ENCODE measurements at places on chromosomes 12 and 14. TPM values are rescaled to one million over a fixed set of nuclear protein-coding genes. Genes with fewer than 3 reads are reported as not detected.

TMEM132C gene
- total RNA-seq, result 4.8 TPM

GRCh38 chr12:131818821-131819585 lies 9.2 kb upstream of the MMP17 start:
- no peak for DNase-seq

- DNase-seq, result no peak
These were observed 88.9 kb upstream of the MED13L start for GRCh38 chr12:116366456-116366776.

DNA sequence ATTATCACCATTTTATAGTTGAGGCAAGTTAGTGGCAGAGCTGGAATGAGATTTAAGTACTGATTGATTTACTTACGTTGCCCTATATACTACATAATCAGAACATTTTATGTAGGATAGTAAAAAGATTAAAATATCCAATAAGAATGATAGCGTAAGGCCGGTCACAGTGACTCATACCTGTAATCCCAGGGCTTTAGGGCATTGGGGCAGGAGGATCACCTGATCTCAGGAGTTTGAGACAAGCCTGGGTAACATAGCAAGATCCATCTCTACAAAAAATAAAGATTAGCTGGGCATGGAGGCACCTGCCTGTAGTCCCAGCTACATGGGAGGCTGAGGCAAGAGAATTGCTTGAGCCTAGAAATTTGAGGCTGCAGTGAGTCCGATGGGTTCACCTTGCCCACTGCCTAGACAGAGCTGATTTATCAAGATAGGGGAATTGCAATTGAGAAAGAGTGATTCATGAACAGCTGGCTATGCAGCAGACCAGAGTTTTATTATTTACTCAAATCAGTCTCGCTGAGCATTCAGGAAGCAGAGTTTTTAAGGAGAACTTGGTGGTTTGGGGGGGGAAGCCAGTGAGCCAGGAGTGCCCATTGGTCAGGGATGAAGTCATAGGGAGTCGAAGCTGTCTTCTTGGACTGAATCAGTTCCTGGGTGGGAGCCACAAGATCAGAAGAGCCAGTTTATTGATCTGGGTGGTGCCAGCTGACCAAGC lies 24.7 kb upstream of the SGPP1 start:
- DNase-seq, result no peak

DNA sequence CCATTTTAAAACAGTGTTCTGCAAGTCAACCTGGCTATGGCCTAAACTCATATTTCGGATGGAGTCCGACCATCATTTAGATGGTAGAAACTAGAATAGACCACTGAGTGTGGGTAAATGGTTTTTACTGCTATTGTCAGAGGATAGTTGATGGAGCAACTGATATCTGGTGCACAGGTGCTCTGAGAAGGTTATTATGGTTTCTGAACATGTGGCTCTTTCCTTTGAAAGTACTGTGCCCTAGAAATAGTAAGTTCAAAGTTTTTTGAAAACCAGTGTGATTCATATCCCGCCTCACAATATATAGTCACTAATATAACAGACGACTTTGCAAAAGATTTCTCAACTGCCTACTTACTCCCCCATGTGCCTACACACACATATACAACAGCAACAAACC lies 64.4 kb upstream of the BTG1 start:
- no peak for DNase-seq

- DNase-seq, result no peak
These were observed 9.1 kb upstream of the TDG start for GRCh38 chr12:103956509-103957027.

DNA sequence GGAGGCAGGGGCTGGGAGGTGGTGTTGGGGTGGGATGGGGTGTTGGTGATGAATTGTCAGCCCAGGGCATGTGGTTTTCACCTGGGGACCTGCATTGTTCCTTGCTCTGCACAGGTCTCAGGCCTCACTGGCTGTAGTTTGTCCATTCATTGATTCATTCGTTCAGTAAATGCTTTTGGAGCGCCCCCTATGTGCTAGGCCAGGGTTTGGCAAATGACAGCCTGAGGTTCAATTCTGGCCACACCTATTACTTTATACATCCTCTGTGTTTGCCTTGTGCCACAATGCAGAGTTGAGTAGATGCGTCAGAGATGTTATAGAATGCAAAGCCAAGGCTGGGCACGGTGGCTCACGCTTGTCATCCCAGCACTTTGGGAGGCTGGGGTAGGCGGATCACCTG lies 4.7 kb downstream of the ADCK1 start:
- no peak for DNase-seq

KCNA5 gene
- 1.7 TPM for total RNA-seq

GRCh38 chr14:34721129-34721528 lies 6.7 kb upstream of the CFL2 start:
- no peak for DNase-seq

DNA sequence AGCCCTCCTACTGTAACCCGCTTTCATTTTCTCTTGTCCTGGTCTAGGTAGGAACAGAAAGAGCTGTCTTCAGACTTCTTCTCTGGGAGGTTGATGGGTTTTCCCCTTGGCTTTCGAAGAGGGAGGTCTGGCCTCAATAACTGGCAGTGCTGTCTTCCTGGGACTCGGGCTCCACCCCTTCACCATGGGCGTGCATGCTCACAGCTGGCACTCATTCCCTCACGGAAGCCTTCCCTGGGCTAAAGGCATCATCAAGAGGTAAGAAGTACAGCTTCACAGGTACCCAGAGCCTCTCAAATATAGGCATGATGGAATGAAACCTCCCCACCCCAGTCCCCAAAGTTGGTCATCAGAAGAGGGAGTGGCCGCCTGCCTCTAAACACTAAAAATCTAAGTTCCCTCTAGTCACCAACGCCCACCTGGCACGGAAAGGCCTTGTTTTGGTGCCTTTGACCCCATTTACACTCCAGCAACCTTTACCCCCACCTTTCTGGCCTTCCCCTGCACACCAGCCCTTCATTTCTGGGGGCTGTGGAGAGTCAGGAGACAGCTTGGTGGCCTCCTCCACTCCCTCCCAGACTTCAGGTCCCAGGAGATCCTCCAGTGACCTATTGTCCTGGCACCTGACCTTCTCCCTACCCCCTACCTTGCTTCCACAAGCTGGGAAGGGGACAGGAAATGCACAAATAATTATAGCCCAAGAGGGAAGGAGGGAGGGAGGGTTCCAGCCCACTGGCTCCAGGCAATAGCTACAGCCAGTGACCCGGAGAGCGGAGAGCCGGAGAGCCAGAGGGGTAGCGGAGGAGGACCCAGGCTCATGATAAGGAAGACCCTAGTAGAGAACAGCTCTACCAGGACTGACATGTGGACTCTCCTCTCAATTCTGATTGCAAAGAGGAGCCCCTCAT lies 2.8 kb downstream of the RAPGEF3 start:
- no peak for DNase-seq

- DNase-seq, result no peak
These were observed 12.5 kb upstream of the CLEC4E start for GRCh38 chr12:8553088-8553627.

GRCh38 chr12:32489070-32489469 lies 89.7 kb downstream of the FGD4 start:
- DNase-seq, result no peak

DNA sequence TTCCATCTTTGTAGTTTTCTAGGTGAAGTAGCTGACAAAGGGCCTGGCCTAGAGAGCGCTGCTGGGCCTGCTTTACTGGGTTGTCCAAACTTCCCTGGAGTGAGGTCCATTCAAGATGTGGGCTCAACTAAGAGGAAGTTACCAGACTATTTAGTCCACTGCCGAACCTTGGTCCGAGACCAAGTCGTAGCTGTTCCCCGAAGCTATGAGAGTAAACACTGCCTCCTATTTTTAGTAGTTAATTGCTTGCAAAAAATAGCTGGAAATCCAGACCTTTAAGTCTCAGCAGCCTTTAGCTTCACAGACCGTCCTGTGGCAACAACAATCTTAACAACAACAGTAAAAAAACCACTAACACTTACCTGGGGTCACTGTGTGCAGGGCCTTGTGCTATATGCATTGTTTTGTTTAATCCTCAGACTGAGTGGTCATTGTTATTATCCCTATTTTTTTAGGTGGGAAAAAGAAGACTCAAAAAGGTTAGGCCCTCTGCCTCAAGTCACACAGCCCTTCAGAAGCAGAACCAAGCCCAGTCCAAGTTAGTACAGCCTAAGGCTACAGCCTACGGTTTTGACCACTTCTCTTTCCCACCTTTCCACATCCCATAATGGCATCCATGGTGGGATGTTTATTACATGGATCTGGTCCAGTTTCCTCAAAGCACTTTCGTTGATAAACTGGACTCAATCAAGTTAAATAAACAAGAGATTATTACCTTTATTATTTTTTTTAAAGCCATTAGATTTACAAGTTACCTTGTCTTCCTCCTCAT lies 30.6 kb downstream of the SOCS2 start:
- no peak for DNase-seq

RNASE4 gene
- 2.2 TPM for total RNA-seq

KRT73 gene
- not detected for total RNA-seq

DNA sequence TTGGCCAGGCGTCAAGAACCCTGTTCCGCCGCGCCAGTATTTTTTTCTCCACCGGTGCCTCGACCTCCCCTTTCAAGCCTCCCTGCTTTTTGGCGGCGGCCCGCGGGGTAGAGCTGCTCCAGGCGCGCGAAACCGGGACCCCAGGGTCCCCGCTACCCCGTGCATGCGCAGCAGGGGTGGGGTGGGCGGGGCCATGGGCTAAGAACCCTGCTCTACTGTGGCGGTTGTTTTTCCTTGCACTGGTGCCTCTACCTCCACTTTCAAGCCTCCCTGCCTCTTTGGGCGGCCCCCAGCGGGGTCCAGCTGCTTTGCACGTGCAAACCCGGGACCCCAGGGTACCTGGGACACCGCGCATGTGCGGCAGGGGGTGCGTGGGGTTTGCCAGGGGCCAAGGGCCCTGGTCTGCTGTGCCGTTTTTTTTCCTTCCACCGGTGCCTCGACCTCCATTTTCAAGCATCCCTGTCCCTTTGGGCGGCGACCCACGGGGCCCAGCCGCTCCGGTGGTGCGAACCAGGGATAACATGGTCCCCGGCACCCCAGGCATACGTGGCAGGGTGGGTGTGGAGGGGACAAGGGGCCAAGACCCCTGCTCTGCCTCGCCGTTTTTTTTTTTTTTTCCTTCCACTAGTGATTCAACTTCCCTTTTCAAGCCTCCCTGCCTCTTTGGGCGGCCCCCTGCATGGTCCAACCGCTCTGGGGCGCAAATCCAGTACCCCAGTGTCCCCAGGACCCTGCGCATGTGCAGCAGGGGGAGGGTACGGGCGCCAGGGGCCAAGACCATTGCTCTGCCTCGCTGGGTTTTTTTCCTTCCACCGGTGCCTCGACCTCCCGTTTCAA lies 326.8 kb downstream of the ALG10 start:
- no peak for DNase-seq

TMEM132D gene
- total RNA-seq, result 4.4 TPM

DNA sequence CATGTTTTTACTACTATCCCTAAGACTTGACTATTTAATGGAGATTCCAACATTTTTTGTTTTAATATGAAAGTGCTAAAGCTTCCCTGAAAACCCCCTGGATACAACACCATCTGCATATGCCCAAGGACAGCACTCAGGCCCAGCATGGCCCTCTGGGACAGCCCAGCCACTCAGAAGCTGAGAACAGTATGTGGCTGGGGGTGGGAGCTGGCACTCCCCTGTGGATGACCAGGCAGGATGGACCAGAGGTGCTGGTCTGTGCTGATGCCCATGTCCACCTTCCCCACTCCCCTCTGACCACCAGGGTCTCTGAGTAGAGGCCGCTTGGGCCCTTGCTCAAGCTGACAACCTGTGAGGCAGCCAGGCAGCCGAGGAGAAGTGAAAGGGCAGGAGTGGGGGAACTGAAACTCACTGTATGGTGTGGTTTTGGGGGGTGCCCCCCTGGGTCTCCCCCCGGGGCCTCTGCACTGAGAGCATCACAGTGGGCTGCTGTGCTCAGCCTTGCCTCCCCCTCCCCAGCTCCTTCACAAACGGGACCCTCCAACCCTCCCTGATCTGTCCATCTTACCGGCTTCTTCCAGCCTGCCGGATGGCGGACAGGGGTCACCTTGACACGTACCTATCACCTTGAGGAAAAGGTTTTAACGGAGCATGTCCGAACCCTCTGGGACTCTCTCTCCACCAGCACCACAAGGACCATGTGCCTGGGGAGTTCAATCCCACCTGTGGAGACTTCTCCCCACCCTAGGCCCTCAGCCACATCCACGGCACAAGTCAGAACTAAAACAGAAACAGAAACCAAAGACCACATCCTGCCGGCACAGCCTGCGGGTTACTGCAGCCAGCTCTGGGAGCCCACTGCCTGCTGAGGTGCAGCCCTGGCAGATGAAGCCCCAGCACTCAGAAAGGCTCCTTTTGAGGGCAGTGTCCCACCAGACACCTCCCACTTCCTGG lies at the start of gene TMEM229B:
TMEM229B (minus strand) TSS at position 785 of the 957 bp plus-strand sequence. CDS start 14,798 bp downstream, outside the sequence.
- no peak for DNase-seq

DNA sequence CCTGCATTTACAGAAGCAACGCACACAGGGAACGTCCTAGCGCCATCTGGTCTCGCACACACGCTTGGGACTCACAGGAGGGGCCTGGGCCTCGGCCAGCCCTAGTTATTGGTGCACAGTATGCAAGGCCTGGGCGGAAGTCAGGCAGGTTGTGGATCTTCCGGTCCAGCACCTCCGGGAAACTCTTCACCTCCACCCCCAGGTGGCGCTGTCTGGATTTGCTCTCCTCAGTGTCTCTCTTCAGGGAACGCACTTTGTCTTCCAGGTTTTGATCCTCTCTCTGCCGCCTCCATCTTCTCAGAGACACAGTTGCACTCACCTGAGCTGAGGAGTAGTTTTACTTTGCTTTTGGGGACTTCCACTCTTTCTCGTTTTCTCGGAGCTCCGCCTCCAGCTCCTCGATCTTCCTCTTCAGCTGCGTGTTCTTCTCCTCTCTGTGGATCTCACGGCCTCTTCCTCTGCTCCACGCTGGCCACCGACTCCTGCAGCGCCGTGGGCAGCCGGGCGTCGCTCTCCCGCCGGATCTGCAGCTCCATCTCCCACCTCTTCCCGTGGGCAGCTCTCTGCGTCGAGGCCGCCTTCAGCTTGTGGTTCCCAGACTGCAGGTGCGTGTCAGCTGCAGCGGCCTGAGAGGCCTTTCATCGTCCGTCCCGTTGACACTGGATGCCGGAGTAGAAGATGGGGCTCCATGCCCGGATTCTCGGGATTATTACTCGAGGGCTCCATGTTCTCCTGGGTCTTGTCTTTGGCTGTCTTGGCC lies 933.8 kb downstream of the TMEM121 start:
- DNase-seq, result no peak

GRCh38 chr12:75648856-75649255 lies 137.4 kb upstream of the KRR1 start:
- DNase-seq, result no peak

- DNase-seq, result no peak
These were observed 66.7 kb upstream of the AP4S1 start for GRCh38 chr14:30958555-30959407.

DNA sequence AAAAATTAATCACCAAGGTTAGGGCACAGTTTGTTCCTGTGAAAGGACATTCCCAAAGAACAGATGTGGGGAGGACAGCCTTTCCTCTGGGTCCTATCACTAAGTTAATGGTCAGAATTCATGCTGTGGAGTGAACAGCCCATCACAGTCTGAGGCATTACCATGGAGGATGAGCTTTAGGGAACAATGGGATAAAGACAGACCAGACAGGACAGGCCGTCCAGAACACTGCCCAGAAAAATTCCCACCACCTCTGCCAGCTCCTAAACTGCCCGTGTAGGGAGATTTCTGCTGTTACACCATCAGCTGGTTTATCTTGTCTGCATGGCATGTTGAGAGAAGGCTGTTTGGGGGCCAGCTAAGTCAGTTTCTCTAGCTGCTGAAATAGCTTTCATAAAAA lies 49.6 kb upstream of the IFNG-AS1 start:
- DNase-seq, result no peak

AICDA gene
- not detected for total RNA-seq

- peak; percentile 21 for DNase-seq
These were observed 752 bp downstream of the DACT1 start for GRCh38 chr14:58638231-58639197.

SMAGP gene
- 3.1 TPM for total RNA-seq
